Activated naive CD8-positive, alpha-beta T cell treated with anti-CD3 and anti-CD28 coated beads for 36 hours (primary cell): ENCODE measurements at places on chromosomes 4 and X. TPM values are rescaled to one million over a fixed set of nuclear protein-coding genes. Genes with fewer than 3 reads are reported as not detected.

DNA sequence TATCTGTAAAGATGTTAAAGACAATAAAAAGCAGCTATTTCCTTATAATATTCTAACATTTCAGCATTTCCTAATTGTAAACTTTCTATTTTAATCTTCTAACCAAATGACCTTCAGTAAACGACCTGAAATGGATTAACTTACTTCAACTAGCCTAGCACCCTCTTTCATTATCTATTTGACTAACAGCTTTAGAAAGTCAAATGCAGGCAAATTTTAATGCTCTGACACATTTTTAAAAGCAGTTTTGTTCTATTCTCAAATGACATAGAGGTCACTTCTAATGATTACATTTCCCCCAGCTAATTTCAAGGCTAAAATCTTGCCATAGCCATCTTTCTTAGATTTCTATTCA lies 41.9 kb downstream of the SLC7A11 start:
- DNase-seq: no peak

DNA sequence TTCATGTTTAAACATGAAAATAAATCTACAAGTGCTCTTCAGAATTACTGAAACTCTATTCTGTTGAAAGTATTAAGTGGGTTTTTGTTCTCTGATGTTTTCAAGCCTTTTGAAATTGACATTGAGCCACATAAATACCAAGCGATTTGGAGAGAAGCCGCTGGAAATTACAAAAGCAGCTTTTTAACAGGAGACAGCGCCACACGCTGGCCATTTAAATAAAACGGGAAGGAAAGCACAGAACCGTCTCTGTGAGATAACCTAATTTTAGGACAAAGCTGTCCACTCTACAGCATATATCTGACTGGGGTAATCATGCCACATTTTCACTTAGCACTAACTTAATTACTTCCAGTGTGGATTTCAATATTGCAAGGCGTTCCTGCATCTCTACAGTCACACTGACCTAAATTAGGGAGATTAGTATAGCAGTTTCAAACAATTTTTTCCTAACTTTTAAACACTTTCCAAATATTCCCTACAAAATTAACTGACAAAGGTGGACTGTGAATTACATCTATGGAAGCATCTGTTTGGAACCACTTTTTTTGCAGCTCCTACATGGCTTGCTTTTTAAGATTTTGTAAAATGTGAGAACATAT lies 6.8 kb upstream of the ANOS1 start:
- DNase-seq: no peak

DNA sequence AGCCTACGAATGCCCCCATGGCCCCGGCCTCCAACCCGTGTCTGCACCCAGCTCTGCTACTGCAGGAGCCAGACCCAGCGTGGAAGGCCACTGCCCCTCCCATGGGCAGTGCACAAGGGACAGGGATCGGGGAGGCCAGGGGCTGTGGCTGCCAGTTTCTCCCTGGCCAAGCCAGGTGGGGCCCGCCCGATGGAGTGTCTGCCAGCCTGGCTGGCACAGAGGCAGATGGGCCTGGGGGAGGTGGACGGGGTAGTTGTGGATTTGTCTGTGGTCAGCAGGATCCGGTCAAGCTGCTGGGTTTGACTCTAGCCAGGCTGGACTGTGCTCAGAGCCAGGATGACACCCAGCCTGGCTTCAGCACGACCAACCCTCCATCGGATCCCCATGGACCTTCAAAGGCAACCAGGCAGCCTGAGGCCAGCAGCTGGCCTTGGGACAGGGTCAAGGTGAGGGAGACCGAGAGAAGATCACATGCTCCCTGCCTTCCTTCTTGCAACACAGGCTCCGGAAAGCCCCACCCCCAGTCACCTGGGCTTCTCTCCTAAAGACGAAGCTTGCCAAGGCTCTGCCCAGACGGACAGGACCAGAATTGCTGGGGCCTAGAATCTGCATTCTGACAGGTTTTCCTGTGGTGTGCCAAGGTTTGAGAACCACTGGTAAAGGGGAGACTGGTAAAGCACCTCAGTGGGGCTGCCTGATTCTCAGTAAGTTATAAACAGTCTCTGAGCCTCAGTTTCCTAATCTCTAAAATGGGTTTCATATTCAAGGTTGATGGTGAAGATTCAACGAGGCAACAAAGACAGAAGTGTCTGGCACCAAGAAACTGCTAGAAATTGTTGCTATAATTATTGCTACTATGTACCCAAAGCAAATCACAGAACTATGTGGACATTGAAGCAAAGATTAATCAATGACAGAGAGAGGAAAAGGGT lies 78.6 kb downstream of the PPP2R2C start:
- DNase-seq: no peak

Gene AVPR2
- not detected for total RNA-seq
